Breast epithelium (tissue), 4 donors: ENCODE measurements at places on chromosomes 4 and X.

DNA sequence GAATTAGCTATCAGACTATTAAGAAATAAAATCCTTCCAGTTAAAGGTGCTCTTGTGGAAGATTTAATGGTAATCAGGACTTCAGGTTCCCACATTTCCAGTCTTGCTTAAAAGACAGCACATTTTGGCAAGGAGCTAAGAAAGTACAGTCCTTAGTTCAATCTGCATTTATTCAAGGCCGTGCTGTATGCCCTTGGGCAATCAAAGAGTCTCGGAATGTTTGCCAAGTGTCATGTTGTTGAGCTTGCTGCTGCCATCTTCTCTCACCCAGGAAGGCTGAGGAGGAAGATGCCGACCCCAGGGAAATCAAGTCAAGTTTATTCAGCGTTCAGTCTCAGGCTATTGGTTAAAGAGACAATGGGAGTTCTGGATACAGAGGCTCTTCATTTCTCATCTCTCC lies 388.1 kb upstream of the IGFBP7 start:
- DNase-seq = no peak

DNA sequence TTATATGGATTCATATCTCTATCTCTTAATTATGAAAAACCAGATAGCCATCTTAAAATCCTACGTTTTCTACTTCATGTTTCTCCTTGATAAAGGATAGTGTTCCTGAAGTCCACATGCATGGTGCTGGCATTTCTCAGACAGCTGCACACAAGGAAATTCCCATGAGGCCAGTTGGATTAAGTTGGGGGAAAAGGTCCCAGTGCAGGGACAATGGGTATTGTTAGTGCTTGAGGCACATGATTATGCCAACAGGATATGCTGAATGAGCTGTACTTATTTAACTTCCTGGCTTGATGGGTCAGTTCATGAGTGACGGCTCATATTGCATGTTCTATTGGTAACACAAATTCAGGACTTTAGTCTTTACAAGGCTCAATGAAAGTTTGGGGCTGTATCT lies 913.9 kb upstream of the NDST4 start:
- DNase-seq = no peak

DNA sequence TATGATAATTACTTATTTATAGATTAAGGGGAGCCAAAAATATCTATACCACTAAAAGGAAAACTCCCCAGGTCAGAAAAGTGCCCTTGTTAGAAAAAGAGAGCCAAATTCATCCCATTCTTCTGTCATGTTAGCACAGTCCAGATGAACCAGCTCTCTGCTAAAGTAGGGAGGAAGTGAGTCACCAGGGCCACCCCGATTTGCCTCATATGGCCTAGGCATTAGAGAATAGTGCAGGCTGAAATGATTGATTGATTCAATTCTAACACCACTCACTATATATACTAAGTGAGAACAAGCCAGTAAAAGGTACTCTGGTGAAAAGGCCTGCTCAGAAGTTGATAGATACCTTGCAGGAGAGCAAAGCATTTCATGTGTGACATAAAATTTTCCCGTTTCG lies 94.5 kb downstream of the SRPX start:
- no peak for DNase-seq

DNA sequence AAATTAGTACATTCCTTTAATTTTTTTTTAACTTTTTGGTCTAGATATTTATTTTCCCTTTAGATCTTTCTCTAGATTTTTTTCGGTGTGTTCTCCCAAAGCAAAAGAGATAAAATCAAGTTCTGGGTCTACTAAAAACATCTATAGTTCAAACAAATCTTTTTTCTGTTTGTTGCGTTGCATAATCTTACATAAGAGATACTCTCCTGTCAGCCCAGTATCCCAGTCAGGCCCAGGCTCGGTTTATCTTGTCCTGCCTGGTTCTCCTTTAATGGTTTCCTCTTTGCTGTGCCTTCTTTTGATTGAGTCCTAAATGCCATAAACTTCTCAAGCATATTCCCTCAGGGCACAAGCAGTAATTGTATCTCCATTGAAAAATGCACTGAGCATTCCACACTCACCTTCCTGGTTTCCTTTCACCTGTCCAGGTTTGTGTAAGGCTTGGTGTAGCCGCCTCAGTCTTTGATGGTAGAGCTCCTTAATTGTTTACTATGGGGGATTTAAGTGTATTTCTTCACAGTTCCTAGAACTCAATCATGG lies 104.9 kb downstream of the TMEM131L start:
- DNase-seq = no peak

DNA sequence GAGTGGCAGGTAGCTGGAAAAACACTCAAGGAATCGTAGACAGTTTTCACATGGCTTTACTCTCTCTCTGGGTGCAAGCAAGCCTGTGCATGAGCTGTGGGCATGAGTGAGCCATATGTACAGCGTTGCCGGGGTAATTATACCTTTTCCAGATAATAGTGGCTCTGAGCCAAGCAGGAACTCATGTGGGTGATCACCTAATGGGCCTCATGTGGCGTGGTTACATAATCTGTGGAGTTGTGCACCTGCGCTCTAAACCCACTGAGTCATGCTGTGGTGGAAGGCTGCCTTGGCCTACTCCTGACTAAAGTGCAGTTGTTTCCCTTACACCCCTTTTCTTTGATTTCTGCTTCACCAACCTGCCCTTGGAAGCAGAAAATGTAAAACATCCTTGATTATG lies 1564.5 kb upstream of the PCDH10 start:
- DNase-seq = no peak

GRCh38 chr4:151541389-151542071 lies 132.6 kb downstream of the FHIP1A start:
- DNase-seq = no peak

DNA sequence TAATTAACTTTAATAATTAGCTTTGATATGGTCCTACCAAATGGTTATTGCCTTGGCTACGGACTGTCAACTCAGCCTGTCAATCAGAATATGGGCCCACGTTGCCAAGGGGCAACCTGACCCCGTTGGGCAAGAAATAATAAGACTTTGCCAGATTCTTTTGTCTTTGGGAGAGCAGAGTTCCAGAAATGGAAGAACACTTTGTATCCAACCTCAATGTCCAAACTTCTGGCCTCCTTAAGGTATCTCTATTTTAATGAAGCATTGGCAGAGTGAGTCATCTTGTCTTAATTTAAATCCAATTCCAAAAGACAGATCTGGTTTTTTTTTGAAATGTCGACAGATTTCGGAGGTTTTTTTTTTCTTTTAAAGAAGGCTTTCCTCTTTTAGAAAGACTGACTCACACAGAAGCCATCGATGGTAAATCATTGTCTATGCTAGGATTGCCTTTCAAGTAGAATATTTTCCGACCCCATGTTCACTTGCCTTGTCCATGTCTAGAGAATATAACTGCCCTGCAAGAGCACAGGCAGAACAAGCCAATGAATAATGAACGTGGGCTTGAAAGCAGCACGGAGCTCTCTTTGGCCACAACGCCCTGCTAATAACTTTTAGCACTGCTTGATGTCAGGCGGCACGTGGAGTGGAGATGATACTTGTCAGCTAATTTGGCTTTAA lies 190.3 kb upstream of the GATB start:
- no peak for DNase-seq

GRCh38 chrX:3697220-3697684 lies 16.2 kb downstream of the PRKX start:
- no peak for DNase-seq

- no peak for DNase-seq
Measured at GRCh38 chrX:101708163-101708562, 48.5 kb upstream of the ARMCX2 start.

- no peak for DNase-seq
Measured at GRCh38 chrX:46850771-46851170, 13.9 kb downstream of the RP2 start.

DNA sequence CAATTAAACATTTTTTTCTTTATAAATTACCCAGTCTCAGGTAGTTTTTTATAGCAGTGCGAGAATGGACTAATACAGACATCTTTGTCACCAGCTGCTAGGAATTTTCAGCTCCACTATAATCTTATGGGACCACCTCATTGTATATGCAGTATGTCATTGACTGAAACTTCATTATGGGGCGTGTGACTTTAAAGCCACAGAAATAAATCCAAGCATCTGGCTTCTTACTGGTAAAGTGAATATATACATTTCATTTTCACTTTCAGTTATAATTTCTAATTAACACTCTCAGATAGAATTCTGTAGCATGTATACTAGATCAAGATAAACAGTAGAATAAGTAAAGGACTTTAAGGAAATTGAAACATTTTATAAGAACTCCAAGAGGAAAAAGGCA lies 21.9 kb downstream of the IL15 start:
- DNase-seq = no peak

GRCh38 chr4:147916351-147916750 lies 184.5 kb downstream of the ARHGAP10 start:
- no peak for DNase-seq

DNA sequence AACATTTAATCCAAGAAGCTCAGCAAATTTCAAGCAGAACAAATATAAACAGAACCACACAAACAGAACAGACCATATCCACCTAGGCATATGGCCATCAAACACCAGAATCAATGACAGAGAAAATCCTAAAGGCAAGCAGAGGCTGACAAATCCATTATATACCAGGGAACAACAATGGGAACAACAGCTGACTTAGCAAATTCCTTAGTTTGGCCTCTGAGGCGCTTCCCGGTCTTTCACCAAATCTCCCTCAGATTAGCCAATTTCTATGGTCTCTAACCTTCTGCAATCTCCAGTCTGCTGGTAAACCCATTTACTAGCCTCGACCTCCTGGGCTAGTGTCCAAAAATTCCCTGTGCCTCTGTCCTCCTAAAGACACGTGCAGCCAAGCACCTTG lies 59.2 kb downstream of the GPR143 start:
- no peak for DNase-seq

DNA sequence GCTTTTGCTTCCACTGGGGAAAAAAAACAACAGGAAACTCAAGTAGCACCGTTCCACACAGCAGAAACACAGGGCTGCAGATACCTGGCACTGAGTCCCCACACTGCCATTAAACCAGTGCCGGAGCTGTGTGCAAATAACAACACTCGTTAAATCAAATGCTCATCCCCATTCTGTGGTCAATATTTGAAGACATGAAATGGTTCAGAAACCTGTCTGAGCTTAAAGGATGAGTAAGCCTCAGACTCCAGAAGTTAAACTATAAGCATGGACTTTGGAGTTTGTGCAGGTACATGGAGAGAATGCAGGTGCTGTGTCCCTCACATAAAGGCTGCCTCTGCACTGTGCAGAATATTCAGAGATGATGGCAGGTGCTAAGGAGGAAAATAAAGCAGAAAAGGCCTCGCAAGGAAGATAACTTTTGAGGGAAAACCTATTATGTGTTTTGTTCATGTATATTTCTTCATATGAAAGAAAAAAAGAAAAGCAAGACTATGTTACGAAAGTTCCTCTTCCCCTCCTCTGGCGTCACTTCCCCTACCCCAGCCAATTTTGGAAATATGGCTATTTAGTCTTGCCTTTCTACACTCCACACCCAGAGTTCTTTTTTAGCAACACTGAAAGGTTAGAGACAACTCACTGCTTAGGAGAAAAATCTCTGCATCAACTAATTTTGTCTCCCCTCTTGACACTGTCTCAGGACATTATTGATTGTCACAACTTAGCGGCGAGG lies 4.6 kb downstream of the MPP1 start:
- no peak for DNase-seq

DNA sequence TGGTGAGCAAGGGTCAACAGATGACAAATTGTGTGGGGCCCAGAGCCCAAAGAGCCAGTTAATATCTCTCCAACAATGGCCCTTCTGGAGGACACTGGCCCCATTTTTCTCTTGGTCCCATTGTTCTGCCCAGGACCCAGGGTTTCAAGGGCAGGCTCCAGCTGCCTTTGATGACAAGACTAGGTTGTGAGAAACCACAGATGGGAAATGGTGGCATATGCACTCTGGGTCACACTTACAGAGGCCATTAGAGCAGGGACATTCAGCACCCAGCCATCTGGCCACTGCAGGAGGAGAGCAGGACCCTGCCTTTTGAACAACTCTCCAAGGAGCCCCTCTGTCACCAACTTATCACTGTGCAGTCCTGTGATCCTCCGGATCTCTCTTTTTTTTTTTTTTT lies 49.7 kb upstream of the KIAA1210 start:
- DNase-seq = no peak

DNA sequence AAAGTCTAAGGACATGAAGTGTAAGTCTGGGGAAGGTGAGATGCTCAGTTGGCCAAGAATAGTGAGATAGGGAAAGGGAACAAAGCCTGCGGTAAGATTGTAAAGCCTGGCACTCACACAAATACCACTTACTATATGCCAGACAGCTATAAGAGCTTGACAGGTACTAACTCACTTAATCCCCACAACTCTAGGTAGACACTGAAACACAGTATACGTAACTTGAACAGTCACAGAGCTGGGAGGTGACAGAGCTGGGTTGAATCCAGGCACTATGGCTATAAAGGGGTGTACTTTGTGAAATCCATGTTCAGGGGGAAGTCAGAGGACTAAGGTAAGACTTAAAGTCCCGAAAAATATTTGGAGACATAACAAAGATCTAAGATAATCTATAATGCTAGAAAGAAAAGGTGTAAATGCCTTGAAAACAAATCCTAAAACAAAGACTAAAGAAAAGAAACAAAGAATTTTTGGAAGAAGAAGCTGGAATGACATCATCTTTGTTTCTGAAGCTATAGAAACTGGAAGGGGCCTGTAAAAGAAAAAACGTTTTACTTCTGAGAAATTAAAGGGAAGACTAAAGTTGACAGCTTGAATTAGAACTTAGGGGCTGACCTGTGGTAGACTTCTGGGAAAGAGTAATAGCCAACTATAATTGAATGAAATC lies 172.5 kb downstream of the PPP3CA start:
- no peak for DNase-seq

GRCh38 chrX:63285375-63285774 lies 65.8 kb downstream of the SPIN4 start:
- no peak for DNase-seq

DNA sequence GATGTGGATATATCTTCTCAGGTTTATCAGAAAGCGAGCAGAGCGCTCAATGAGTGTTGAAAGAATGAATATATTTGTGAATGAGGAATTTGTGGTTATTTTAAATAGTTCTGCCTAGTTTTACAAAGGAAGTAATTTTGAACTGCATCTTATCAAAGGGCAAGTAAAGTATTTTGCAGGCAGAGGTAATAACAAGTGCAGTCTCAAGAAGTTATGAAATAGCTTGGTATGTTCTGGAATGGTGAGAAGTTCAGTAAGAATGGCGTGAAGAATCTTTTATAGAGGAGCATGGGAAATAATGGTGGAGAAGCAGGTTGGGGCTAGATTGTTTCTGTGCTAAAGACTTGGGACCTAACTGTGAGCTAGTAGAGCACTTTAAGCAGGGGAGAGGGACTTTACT lies 10.9 kb downstream of the TMA16 start:
- no peak for DNase-seq

- peak; percentile 89 for DNase-seq
Measured at GRCh38 chrX:23434356-23434884, 99.8 kb downstream of the PTCHD1 start.

DNA sequence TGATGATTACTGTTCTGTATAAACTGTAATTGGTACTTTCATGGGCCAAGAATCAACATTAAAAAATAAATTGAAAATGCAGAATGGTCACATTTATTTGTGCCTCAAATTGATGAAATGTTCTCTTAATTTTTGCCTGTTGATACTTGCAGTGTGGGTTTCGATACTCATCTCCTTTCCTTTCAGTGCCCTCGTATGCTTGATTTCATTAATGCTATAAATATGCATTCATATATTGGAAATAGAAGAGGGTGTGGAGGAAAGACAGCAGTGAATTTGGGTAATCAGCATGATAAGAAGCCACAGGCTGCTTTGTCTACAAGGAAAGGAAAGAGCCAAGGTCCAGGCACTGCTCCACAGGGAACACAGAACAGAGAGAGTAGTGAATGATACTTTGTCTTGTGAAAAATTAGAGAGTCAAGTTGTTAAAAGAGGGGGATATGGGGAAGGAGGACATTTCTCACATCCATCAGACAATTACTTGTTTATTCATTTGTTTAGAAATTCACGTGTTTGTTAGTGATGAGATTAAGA lies 1.0 kb upstream of the DDX60 start:
- no peak for DNase-seq
